ENCODE measurements at places on chromosomes 5 and 9.

DNA sequence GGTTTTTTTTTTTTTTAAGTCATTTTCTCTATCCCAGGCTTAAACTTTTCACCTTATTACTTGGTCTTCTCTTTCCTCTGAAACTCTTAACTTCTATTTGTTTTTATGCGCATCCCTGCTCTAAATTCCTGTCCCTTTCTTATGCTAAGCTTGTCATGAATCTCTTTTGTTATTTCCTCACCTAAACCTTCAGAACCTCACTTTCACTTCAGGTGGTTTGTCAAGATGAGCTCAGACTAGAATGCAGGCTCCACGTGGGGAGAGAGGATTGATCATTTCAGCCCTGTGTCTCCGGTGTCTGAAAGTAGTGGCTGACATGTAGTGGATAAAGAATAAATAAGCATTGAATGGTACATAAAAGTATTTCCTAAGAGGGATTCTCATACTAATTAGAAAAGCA, 63.6 kb downstream of the ANXA1 start:
- DNase-seq: no peak

- DNase-seq: no peak
Measured at GRCh38 chr5:36787365-36788093, 89.0 kb upstream of the NIPBL start.

GRCh38 chr5:36300927-36301540, 668 bp downstream of the RANBP3L start:
- no peak for DNase-seq

- DNase-seq: no peak
Measured at GRCh38 chr9:12463641-12464040, 229.5 kb upstream of the TYRP1 start.

- DNase-seq: no peak
Measured at GRCh38 chr5:135373736-135374515, 25.1 kb downstream of the MACROH2A1 start.

Measured in stimulated activated CD4-positive, alpha-beta T cell treated with anti-CD3 and anti-CD28 coated beads, Interleukin-1b, Interleukin-23, amount 100 ng/mL, for 1 hour (primary cell).